ENCODE measurements at places on chromosomes 16 and 17. TPM values are rescaled to one million over a fixed set of nuclear protein-coding genes. Genes with fewer than 3 reads are reported as not detected.

GRCh38 chr17:39156491-39156890 lies 5.1 kb upstream of the PLXDC1 start:
- no peak for DNase-seq

- no peak for DNase-seq
Measured at GRCh38 chr16:79339863-79340262, 260.7 kb downstream of the MAF start.

DNA sequence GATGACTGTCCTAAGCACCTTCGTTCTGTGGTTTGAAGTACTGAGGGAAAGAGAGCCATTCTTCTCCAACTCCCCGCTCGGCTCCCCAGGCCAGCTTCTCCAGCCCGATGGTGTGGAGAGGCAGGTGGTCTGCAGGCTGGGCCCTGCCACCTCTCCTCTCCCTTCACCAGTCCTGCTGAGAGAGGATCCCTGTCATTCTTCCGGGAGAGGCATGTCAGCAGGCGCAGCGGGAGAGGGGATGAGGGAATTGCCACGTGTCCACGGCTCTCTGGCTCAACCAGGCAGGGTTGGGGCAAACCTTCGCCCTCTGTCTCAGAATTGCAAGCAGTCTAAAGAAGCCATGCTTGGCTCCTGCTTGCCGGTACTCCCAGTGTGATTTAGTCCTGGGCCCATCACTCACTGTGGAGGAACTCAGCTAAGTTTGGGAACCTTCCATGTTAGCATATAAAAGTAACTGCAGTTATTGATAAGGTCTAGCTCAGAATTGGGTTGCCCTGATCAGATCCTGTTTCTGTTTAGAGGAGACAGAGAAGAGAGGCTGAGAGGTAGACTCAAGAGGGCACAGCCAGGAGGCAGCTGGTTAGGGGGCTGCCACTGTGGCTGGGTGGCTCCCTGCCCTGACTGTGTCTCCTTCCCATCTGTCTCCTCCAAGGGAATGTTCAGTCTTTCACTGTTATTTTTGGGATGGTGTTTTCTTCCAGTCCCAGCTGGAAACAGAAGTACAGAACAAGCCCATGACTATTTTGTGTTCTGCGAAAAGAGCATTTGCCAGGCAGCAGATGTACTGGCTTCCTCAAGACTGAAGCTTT lies 17.4 kb downstream of the HS3ST3B1 start:
- DNase-seq, result no peak

DNA sequence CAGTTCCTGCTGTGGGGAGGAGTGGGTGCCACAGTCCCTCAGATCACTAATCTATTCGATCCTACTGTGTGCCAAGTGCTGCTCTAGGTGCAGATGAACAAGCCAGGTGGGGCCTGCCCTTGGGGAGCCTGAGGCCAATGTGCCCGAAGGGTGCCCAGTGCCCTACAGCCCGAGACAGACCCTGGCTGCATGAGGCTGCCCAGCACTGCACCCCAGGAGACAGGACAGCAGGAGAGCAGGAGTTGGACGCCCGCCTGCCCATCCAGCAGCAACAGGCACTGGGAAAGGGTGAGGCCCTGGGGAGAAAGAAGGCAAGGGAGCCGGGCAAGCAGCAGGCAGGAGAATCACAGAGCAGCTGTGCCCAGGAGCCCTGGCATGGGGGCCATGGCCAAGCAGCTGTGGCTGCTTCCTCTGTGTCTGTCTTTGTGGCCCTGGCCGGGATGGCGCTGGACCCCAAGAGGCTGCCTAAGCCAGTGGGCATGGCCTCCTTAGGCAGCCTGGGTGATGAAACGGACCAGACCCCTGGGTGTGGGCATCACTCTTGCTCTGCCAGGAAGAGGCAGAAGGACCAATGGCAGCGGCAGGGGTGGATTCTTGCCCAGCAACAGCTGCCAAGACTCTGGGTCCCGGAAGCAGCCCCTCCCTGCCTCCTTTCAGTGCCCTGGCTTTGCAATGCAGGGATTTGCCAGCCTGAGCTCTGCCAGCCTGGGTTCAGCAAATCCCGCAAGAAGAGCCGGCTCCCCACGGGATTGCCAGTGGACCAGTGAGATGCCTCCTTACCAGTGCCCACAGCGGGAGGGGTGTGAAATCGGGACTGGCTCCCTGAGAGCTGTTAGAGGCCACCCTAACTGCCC lies 179.6 kb upstream of the TNRC6C start:
- DNase-seq, result no peak

- peak; percentile 78 for DNase-seq
Measured at GRCh38 chr17:1573932-1574696, 11.5 kb upstream of the PITPNA start.

- DNase-seq, result no peak
Measured at GRCh38 chr17:49990921-49991320, 4.1 kb downstream of the DLX3 start.

DNA sequence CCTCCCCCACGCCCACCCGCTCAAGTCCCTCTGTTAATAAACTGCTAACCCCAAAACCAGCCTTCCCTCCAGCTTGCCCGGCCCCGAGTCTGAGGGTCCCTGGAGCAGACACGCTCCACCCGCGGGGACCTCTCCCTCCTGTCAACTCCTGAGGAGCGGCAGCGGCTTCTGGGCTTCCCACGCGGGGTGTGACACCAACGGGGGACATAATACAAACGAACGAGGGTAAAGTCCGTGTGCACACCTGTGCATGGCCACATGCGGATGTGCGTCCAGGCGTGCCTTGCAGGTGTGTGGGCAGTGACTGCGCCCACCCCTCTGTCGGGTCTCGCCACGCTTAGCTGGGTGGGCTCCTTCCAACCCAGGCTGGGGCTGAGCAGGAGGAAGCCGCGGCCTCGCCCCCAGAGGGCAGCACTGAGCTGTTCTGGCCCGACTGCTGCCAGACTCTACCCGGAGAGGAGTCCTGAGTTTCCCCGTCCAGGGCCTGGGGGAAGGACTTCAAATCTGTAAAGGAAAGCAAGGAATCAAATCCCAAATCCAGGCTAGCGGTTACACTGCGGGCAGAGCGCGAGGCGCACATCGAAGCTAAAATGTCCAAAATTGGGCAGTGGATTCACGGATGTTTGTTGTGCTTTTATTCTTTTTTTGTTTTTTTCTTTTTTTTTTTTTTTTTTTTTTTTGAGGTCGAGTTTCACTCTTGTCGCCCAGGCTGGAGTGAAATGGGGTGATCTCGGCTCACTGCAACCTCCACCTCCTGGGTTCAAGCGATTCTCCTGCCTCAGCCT lies 24.2 kb upstream of the KRT17 start:
- peak; percentile 76 for DNase-seq

GRCh38 chr17:34364751-34365150 lies 1.7 kb upstream of the CCL1 start:
- no peak for DNase-seq

DNA sequence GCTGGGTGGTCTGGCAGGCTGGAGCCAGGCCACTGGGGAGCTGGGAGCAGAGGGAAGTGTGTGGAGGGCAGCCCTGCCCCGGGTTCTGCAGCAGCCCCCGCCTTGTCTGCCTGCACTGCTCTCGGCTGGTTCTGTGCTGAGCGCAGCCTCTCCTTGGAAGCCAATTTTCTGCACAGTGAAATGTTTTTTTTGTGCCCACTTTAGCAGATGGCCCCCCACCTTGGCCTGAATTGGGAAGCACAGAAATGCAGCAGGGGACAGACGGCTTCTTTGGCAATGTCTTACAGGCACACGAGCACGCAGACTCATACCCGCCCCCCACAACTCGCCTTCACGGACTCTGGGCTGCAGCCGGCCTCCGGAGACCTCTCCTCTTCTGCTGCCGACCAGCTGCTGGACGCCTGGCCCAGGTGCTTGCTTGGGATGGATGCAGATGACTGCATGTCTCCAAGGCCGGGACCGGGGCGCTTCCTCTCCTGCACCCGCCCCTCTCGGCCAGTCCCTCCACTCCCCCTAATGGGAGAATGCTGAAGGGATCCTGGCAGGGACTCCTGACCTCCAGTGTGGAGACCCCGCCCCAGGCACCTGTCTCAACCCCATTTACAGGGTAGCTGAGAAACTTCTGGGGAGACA lies 14.8 kb downstream of the NPTX1 start:
- DNase-seq, result no peak

DNA sequence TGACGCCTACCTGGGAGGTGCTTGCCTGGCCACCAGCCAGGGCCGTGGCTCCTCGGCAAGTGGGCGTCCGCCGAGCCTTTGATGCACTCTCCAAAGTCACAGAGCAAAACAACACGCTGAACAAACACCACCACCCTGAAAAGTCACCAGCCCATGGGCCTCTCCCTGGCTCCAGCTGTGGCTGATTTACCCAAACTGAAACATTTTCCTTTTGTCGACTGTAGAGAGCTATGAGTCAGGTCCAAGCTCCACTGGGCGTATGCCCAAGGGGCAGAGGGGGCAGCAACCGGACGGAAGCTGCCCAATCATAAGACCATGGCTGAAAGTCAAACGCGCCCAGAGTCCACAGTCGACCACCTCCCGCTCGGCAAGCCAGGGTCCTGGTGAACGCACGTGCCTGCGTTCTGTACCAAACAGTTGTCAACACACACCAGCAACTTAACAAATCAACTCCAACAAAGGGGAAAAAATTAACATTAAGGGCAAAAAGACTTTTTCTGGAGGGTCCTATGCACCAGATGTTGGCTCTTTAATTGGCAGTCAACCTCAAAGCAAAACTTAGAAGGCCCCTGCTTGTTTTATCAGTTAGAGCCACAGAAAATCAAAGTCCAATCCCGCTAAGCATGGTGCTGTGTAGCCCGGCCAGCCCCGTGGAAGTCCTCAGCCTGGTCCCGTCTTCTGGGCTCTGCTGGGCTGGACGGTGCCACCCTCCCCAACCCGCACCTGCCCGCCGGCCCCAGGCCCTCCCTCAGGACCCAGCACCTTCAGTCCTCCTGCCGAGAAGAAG lies 47.3 kb downstream of the TBC1D16 start:
- peak; percentile 89 for DNase-seq

- peak; percentile 12 for DNase-seq
Measured at GRCh38 chr17:59284317-59284716, 47.1 kb upstream of the YPEL2 start.

DNA sequence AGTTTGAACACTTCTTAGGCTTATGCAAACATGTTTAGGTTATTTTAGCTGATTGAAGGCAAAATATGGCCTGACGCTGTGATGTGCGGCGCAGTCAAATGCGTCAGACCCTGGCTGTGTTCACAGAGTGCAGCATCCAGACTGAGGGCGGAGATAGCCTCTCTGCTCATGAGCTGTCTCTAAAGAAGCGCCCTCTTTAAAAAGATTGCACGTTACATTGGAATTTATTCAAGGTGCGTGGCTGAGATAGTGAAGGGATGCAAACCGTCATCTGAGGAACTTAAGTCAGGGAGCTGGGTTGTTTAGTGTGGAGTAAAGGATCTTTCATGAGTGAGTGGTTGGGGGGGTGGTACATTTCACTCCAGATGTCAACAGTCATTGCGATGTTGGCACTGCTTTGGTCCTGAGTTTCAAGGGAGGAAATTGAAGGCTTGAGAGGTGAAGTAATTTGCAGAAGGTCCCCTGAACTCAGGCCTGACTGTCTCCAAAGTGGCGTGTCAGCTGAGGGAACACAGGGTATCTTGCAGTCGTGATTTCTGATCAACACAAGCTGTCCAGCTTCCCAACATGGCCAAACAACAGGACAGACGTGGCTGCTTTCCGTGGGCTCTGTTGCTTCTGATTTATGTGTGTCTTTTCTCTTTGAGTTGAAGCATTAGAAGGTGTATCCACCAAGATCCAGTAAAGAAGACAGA lies 33.4 kb downstream of the RPTOR start:
- DNase-seq, result no peak

The CD300LG gene
- not detected for total RNA-seq

DNA sequence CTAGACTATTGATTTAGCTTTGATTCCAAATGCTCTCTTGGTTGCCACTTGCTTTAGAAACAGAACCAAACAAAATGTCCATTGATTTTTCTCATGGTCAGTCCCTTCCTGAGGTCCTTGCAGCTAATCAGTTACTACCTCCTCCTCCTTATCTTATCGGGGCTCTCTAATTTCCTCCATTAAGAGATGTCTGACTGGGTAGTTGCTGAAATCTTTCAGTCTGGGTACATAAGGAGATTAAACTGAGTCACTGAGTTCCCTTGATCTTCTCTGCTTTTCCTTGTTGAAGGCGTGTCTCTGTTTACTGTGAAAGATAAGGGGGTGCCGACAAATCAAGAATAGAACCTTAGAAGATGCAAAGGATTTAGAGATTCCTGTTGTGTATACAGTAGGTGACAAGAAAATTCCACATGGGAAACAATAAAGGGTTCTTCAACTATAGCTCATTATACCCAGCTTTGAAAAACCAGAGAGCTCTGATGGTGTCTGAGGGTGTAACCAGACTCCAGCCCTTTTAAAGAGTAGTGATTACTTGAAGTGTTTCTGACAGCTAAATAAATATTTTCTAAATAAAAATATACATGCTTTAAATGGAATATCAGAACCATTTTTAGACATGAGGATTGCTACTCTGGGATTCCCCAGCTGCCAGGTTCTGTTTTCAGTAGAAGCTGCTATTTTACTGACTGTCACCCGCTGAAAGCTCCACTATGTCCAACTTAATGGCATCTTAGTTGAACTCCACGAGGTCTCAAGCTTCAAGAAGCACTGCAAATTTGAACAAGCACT lies 791.3 kb upstream of the SOX9 start:
- DNase-seq, result no peak

The CCL1 gene
- not detected for total RNA-seq

The TMEM238L gene
- not detected for total RNA-seq

DNA sequence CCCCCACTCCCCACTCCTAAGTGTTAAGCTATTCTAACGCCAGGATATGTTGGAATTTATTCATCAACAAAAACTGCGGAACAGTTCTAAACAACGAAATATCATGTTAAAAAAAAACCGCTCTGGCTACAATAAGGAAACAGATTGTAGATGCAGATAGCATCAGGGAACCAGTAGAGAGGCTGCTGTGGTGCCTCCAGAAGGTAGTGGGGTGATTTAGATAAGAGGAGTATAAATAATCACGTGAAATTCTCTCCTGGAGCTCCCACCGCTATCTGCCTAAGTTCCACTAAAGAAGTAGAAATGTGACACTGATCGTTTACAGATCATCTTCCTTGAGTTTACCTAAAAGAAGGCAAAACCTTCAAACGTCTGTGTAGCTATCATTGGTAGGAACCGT lies 8.0 kb downstream of the AHSP start:
- peak; percentile 5 for DNase-seq

The ATP6V0D1 gene
- total RNA-seq, result 153 TPM

DNA sequence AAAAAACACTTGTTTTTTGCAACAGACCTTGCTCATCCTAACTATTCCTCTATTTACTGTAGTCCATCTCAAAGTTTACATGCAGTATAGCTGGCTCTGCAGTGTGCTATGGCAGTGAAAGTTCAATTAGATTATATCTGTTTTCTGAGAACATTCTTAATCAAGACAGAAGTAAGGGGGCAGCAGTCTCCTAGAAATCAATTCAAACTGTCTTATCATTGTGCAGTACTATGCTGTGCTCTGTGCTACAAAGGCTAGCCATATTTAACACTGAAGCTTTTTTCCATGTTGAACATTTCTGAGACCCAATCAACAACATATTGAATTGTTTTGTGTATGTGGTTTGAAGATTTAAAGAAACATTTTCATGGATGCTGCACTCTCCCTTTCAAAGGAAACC lies 11.4 kb downstream of the NETO2 start:
- DNase-seq, result no peak

The BRIP1 gene
- total RNA-seq, result 6.4 TPM

- DNase-seq, result no peak
Measured at GRCh38 chr16:48451323-48451722, 66.1 kb upstream of the SIAH1 start.
